Hippocampal formation (tissue), 2 donors: ENCODE measurements at places on chromosomes 5 and 9.

DNA sequence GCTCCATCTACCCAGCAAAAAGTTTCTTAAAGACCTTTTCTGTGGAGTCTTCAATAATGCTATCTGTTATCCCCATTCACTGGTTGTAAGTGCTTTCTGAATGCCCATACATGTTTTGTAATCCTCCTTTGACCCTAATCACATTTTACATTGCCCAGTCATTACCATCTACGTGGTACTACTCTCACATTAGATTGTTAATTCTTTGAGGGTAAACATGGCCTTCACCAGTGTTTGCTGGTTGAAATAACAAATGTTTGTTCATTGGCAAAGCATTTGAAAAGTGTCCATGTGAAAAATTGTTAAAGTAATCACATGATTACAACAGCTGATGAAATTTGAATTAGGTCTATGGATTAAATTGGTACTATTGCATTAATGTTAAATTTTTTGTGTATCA lies 31.8 kb downstream of the MEGF10 start:
- no peak for DNase-seq

DNA sequence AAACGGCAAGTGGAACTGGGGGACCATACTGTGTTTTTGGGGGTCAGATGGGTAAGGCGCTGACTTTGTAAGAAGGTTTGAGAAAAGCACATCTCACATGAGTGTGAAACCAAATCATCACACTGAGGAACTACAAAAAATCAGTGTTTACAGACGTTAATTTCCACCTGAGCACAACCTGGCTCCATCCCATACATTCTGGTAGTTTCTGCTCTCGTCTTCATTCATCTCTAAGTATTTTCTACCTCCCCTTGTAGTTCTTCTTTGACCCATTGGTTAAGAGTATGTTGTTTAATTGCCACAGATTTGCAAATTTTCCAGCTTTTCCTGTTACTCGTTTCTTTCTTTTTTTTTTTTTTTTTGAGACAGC lies 8.9 kb upstream of the DPP7 start:
- no peak for DNase-seq

GRCh38 chr9:28848671-28849070 lies 1275.4 kb upstream of the C9orf72 start:
- no peak for DNase-seq

DNA sequence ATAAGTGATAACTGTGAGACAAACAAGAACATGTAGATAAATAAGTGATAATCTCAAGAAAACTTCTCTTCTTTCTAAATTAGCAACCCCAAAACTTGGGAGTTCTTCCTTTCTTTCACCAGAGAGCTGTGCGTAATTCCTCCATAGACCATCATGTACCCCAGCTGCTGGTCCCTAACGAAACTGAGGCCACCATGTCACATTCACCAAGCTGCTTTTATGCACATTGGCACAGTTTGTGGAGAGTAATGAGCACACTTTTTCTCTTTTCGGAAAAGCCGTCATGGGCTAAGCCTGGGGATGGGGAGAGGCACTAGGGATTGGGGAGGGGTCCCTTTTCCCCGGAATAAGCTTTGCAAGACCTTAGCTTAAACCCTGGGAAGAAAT lies 561.4 kb downstream of the BNC2 start:
- DNase-seq: no peak

- no peak for DNase-seq
Measured at GRCh38 chr9:110207071-110207641, 803 bp downstream of the C9orf152 start.

- no peak for DNase-seq
Measured at GRCh38 chr9:13144166-13144775, 135.2 kb downstream of the MPDZ start.

GRCh38 chr9:72718503-72718902 lies 197.1 kb downstream of the TMC1 start:
- no peak for DNase-seq

GRCh38 chr5:136182618-136183017 lies 10.3 kb downstream of the SMIM32 start:
- no peak for DNase-seq

DNA sequence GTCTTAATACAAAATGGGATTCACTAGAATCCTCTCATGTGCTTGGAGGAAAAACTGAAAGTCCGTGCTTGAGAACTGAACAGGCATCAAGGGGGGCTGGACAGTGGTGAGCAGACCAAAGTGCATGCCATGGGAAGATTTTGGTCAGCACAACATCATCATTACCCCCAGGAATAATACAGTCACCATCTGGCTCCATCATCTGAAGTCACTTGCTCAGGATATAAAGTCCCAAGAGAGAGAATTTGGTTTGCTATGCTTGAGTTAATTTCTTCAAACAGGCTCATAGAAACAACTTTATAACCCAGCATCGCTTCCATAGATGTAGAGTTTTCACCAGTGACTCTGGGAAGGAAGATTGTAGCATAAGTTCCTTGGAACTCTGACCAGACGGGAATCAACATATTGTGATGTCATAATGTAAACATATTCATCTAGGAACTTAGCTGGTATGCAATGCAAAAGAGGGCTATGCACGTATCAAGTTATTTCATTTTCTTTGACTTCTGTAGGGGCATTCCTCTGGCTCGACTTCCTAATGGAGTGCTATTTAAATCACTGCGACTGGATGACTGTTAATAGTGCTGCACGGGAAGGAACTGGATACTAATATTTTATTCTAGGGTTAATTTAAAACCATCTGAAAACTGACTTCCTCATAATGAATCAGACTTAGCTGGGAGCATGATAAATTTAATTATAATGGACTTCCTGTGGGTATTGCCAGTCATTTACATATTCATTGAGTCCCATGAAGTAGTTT lies 145.2 kb downstream of the MTRR start:
- DNase-seq: no peak

- DNase-seq: no peak
Measured at GRCh38 chr5:133412661-133413060, 199.7 kb downstream of the FSTL4 start.

- DNase-seq: no peak
Measured at GRCh38 chr9:125475385-125475784, 213.8 kb downstream of the GAPVD1 start.

- no peak for DNase-seq
Measured at GRCh38 chr5:142432369-142432863, 107.6 kb upstream of the SPRY4 start.

DNA sequence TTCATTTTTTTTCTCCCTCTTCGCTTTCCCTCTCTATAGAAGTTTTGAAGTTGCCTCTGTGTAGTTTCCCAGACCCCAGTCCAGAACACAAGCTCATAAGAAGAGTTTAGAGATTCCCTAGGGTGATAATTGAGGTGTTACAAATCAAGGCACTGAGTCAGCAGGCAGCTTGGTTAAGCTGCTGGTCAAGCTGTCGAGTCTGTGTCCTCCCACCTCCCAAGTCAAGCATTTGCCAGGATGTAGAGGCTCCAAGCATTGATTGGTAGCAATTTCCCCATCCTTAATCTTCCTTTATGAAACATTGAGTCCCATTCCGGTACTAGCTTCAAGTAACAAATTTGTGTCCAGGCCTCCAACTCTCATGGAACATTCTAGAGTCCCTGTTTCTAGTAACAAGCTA lies 47.5 kb upstream of the SLC1A1 start:
- no peak for DNase-seq

DNA sequence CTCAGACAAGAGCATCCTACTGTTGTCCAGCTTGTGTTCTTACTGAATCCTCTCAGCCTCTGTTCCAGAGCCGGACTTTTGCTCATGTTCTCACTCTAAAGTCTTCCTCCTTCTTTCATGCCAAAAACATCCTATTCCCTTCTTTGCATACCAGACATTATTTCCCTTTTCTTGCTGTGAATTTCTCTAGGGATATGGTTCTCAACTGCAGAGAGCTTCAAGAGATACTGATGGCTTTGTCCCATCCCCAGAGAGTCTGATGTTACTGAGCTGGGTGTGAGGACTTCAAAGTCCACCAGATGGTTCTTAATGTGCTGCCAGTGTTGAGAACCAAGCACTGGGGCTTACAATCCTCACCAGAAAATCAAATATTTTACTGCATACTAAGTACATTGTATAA lies 98.6 kb upstream of the FER start:
- no peak for DNase-seq

DNA sequence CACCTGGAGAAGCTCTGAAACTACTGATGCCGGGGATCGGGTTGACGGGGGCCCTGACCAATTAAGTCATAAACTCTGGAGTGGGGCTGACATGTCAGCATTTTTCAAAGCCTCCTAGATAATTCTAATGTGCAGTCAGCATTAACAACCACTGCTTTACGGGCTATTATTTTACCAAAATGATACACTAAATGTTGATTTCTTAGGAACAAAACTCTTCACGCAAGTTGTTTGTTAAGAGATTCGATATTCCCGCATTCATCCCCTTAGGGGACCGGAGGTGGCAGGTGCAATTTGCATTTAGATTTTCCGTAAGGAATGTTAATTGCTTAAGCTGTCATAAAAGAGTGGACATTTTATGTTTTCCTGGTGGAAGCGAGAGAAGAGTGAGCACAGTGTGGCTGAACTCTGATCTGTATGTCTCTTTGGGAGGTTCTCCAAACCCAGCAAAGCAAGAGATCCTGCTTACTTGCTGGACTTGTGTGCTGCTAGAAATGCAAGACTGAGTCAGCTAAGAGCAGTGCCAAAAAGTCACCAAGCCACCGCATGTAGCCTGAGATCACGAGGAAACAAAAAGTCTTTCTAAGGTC lies 77.6 kb downstream of the UGCG start:
- no peak for DNase-seq

- DNase-seq: no peak
Measured at GRCh38 chr5:143205883-143206195, 197.6 kb downstream of the NR3C1 start.

GRCh38 chr9:110050925-110051355 lies 157.0 kb downstream of the C9orf152 start:
- no peak for DNase-seq

GRCh38 chr9:34335376-34335775 lies 6.0 kb downstream of the NUDT2 start:
- no peak for DNase-seq

DNA sequence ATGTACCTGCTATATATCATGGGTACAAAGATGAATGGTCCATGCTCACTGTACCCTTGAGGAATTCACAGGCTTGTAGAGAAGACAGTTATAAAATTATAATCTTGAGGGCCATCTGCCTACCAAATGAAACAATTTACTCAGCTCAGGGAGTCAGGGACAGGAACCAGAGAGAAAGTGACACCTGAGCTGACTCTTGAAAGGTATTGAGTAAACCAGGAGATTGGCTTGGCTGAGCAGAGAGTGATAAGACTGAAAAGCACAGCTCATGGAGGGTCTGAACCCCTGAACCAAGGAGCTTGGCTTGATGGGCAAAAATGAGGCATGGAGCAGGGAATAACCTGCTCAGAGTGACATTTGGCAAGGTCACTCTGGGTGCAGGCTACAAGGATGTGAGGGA lies 147.3 kb downstream of the FAM114A2 start:
- no peak for DNase-seq

- DNase-seq: no peak
Measured at GRCh38 chr5:109656829-109657228, 32.9 kb upstream of the MAN2A1 start.

DNA sequence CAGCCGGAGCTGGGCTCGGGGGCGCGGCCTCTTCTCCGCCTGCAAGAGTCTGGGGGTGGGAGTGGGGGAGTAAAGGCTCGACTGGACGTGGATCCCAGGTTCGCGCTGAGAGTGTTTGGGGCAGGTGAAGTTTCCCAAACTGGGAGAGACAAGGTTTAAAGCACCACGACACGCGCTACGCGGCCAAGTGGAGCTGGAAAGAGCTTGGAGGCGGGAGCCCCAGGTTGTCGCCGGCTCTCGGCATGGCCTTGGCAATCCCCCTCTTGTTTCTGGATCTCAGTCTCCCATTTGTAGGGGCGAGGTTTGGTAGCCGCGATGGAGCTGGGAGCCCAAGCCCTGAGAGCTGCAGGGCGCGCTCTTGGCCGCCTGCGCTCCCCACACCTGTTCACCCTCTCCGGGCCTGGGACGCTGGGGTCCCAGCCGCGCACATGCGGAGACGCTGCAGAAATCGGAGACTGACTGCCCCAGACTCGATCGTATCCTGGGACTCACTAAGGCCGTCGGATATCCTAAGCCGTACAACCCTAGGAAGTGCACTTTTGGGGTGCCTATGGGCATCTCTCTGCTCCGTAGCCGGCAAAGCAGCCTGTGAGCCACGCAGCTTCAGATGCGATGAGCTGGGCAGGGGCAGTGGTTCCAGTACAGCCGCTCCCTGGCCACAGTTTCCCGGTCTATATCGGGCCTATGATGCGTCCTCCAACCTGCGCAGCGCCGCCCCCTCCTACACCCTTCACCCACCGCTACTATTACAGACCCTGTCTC lies 937 bp downstream of the TMOD1 start:
- DNase-seq: no peak

- no peak for DNase-seq
Measured at GRCh38 chr9:125637241-125637640, 69.8 kb downstream of the MAPKAP1 start.

- no peak for DNase-seq
Measured at GRCh38 chr9:114430457-114430856, 42.7 kb upstream of the AKNA start.

GRCh38 chr5:150791536-150791935 lies 13.0 kb downstream of the SMIM3 start:
- no peak for DNase-seq

DNA sequence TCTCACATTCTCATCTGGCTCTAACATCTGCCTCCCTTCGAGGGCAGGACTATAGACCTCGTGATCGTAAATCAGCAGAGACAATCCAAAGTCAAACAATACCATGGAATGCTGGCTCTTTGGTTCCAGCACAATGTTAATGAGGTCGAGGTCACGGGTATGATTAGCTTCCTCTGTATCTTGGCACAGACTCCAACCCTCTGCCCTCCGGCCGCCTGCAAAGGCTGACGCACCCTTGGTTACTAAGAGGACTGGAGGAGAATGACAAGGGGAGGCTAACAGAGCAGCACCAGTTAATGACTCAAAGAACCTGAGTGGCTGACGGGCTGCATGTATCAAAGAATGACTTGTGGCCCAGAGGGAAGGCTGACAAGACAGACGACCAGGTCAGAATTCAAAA lies 10.1 kb downstream of the LHFPL2 start:
- DNase-seq: peak; percentile 20

- no peak for DNase-seq
Measured at GRCh38 chr5:138132543-138132942, 6.7 kb downstream of the NME5 start.

DNA sequence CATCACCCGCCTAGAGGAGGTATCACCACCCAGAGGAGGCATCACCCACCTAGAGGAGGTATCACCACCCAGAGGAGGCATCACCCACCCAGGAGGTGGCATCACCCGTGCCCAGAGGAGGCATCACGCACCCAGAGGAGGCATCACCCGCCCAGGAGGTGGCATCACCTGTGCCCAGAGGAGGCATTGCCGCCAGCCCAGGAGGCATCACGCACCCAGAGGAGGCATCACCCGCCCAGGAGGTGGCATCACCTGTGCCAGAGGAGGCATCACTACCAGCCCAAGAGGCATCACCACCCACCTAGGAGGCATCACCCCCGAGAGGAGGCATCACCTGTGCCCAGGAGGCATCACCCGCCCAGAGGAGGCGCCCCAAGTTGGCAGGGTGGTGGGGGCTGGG lies 2.6 kb downstream of the NOTCH1 start:
- no peak for DNase-seq

- DNase-seq: no peak
Measured at GRCh38 chr5:116539222-116539621, 35.4 kb downstream of the SEMA6A start.

- no peak for DNase-seq
Measured at GRCh38 chr5:180669661-180670060, 20.3 kb upstream of the FLT4 start.
